ENCODE measurements at places on chromosomes 5 and 9.

- DNase-seq: no peak
These were observed 69.0 kb downstream of the ADAMTSL1 start for GRCh38 chr9:18542837-18543405.

DNA sequence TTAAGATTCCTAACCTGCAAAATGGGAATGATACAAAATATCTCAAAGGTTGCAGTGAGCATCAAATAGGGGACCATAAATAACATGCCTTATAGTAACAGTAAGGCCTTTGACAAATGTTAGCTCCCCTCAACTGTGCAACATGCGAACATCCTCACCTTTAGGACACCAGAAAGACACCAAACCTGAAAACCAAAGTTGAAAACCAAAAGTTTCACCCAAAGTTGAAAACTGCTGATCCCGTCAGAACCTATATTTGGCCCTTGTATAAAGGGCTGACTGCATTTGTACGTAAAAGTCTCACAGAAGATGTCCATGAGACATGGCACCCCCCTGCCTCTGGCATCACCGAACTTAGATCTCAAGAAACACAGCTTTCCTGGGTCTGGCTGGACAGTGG lies 12.1 kb downstream of the CDK5RAP2 start:
- DNase-seq: no peak

DNA sequence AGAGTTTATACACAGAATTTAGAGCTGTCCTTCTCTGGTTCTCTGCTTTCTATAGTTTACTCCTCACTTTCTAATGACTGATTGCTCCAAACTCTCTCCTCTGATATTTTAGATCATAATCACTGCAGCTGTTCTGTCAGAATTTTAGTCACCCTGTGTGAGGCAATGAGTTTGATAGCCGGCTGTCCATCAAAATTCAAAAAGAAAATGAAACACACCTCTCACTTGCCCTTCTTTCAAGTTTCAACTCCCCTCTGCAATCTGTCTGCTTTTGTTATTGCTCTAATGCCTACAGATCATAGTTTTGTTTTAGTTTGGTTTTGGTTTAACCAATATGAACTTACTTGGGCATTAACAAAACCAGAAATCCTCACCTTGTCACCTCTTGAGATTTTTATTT lies 23.3 kb upstream of the ABLIM3 start:
- no peak for DNase-seq

DNA sequence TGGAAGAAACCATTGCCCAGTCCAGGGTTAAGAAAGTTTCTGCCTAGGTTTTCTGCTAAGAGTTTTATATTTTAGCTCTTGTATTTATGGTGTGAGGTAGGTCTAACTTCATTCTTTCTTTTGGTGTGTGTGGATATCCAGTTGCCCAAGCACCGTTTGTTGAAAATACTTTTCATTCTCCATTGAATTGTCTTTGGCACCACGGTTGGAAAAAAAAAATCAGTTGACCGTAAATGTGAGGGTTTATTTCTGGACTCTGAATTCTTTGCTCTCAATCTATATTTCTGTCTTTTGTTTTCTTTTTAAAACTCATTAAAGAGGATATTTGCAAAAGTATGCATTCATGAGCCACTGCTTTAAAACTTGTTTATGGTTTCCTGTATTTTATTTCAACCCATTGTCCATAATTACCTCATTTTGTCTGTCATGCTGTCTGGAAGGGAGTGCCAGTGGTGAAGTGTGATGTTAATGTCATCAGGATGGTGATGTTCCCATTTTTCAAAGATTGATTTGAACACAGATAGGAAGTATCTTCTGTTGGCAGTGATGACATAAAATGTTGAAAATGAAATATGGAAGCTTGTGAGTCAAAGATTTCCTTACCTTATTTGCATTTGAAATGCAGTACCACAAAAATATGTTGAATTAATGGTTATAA lies 33.9 kb downstream of the HABP4 start:
- no peak for DNase-seq

GRCh38 chr9:135602789-135603481 lies 36.4 kb downstream of the GLT6D1 start:
- peak; percentile 36 for DNase-seq

- no peak for DNase-seq
These were observed 17.4 kb downstream of the FRMPD1 start for GRCh38 chr9:37668116-37668601.

DNA sequence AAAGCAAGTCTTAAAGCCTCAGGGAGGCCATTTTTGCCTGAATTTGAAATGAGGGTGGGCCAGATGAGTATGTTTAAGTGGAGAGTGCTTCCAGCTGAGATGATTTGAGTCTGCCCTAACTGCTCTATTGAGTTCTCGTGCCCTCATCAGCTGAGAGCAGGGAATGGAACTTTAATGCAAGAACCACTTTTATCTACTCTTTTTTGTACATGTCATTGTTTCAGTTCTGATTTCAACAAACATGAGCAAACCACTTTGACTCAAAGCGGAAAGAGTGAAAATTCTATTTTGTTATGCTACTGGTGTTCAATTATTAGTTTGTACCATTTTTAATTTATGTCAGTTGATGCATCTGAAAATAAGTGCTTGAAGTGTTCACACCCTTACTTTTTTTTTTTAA lies 35.8 kb downstream of the DCAF10 start:
- no peak for DNase-seq

DNA sequence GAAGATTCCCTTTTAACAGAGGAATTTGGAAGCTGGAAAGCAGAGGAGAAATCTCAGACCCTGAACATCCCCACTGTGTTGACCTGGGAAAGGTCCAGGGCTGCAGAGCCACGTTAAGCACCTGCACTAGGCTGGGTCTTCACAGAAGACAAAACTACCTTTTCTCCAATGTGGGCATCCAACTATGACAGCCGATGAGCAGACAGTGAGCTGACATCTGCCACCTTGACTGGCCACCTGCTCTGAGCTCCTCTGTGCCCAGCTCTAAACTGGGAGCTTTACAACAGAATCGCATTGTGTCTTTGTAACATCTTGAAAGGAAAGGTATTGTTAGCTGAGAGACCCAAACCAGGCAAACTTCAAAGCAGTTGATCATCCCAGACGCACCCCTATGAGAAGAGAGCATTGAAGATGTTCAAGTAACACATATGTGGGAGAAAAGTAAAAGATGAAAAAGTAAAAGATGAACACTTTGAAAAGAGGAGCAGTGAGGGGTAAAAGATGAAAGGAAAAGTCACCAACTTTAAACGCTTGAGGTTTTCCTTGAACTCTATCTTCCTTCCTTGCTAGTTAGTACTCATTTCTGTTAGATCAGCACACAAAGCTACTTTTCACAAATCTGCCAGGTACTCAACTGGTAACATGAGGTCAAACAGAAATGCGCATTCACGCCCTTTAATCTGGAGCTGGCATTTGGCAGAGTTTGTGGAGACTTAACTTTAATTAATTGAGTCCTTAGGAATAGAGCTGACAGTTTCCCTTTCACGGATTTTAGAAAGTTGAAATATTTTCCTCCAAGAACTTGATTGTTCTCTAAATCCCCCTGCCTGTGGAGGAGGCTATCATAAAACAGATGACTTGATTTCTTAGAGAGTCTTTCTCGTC lies 53.2 kb upstream of the CTXN3 start:
- DNase-seq: no peak

- DNase-seq: no peak
These were observed 33.5 kb upstream of the CEMIP2 start for GRCh38 chr9:71801826-71802225.

GRCh38 chr9:136088939-136089696 lies 6.0 kb downstream of the NACC2 start:
- no peak for DNase-seq
